Tibial nerve (tissue), 4 donors: ENCODE measurements at places on chromosomes 1 and 21. TPM values are rescaled to one million over a fixed set of nuclear protein-coding genes. Genes with fewer than 3 reads are reported as not detected.

GRCh38 chr1:23745515-23745914 is 2.2 kb downstream of the ELOA start:
- no peak for DNase-seq

DNA sequence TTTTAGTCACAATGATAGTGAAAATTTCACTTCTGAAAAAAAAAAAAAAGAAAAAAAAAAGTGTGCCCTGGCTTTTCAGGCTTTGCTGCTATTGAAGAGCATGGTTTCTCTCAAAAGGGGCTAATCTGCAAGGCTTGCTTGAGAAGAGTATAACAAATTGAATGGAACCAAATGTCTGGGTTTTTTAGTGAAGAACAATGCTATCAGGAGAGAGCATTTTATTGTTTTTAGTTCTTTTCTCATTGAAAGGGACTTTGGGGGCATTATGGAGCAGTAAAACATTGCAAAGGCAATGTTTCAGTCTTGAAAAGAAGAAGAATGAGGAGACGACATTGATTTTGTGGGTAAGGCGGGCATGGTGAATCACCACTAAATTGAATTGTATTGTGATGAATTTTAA is 28.2 kb downstream of the VCAM1 start:
- no peak for DNase-seq

DNA sequence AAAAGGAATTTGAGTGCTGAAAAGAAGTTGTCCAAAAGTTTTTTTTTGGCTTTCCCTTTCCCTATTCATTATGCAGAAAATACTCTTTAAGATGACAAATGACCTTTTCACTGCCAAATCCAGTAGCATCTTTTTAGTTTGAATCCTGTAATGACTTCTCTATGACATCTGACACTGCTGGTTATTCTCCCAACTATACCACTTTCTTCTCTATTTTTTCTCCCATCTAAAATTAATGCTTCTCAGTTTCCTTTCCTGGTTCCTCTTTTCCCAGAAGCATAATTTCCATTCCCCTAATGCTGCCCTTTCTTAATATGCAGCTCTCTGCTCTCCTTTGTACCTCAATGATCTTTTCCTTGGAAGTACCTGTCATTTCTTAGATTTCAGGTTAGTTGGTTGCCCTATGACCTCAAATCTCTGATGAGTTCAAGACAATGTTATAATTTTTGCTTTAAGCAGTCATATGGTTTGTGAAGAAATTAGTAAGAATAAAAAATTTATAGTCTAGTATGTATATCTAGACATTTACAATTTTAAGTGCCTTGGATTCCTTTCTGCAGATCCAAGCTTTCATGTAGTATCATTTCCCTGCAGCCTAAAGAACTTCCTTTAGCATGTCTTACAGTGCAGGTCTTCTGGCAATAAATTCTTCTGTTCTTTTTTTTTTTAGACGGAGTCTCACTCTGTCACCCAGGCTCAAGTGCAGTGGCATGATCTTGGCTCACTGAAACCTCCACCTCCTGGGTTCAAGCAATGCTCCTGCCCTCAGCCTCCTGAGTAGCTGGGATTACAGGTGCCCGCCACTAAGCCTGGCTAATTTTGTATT is 150.8 kb downstream of the CDC42BPA start:
- no peak for DNase-seq

- no peak for DNase-seq
These were observed 151.2 kb downstream of the PIGK start for GRCh38 chr1:77068013-77068412.

DNA sequence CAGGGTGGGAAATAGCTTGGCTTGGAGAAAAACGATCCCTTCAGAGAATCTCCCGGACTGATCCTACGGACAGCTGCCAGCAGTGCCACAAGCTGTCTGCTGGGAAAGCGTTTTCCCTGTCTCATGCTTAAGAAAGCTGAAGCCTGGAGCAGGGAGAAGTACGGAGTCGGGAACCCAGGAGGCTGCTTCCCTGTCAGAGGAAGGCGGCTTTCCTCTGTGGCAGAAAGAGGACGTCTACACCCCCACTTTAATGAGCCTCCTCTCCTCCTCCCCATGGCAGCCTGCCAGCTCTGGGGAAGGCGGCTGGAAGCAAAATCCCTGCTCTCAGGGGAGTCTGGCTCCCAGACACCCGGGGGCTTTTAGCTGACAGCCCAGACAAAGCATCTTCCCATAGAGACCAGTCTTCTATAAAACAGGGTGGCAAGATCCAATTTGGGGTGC is 7.3 kb downstream of the KIF21B start:
- no peak for DNase-seq

GRCh38 chr21:43347461-43348169 is 79.3 kb downstream of the SIK1 start:
- DNase-seq, result no peak

DNA sequence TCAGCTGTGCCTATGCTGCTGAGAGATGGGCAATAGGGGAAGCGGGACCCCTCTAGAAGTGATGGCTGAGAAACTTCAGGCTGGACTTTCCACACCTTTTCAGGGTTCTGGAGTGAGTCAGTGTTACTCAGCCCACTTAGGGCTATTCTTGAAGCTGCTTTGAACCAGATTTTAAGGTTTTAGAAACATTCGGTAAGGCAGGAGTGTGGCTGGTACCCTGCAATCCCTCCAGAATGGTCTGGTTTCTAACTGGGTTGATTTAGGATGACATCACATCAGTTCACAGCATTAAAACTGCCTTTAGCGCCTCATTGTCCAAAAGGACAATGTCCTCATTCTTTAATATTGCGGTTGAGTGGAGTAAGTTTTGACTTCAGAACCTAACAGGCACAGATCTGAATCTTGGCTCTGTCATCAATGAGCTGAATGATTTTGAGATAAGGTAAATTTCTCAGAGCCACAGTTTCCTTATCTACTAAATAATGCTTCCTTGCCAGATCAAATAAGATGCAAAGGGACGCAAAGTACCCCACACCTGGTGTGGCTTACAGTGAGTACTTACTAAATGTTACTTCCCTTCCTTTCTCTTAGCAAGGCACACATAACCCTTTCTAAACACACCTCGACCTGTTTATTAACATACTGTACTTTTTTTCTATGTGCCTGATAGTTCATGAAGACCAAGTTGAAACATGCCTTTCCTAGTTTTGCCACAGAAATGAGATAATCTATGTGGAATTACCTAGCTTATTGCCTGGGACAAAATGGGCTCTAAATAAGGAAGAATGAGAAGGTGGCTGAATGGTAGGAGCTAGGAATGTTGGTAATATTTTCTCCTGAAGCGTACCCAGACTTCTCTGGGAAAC is 209.8 kb downstream of the ROR1 start:
- no peak for DNase-seq

GRCh38 chr1:97093741-97094140 is 372.2 kb downstream of the PTBP2 start:
- DNase-seq, result no peak

- no peak for DNase-seq
These were observed 972 bp upstream of the KDM4A start for GRCh38 chr1:43648876-43649477.

- no peak for DNase-seq
These were observed 2.5 kb upstream of the SLC25A44 start for GRCh38 chr1:156191292-156191964.

GRCh38 chr1:115412286-115412685 is 74.2 kb upstream of the NGF start:
- no peak for DNase-seq

DNA sequence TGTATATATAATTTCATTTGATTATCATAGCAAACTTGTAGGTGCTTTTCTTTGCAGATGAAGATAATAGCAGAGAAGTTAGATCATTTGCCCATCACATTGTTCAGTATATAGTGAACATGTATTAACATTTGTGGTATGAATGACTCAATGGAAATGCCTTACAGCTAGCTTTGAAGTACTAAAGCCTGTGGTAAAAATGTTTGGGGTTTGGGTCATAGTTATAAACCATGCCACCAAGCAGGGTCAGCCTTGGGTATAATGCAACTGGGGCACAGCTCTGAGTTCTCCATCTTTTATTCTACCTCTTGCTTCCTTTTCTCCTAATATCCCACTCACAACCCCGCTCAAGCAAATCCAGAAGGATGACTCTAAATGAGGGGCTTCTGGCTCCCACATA is 141.6 kb downstream of the KCNT2 start:
- DNase-seq, result no peak

DNA sequence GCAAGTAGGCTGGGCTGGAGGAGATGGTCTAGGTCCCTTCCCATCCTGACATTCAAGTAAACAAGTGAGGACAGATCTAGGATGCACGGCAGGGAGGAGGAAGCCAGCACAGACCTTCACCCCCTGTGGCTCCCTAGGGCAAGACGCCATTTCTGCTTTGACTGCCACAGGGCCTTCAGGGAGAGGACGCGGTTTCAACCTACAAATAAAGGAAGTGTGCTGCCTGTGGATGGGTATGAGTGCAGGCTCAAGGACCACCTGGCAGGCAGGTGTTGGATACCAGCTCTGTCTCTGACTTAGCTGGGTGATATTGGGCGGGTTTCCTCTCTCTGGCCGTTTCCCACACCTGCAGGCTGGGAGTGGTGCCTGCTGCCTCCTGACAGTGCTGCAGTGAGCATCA is 16.2 kb downstream of the SLC2A1 start:
- DNase-seq, result no peak

DNA sequence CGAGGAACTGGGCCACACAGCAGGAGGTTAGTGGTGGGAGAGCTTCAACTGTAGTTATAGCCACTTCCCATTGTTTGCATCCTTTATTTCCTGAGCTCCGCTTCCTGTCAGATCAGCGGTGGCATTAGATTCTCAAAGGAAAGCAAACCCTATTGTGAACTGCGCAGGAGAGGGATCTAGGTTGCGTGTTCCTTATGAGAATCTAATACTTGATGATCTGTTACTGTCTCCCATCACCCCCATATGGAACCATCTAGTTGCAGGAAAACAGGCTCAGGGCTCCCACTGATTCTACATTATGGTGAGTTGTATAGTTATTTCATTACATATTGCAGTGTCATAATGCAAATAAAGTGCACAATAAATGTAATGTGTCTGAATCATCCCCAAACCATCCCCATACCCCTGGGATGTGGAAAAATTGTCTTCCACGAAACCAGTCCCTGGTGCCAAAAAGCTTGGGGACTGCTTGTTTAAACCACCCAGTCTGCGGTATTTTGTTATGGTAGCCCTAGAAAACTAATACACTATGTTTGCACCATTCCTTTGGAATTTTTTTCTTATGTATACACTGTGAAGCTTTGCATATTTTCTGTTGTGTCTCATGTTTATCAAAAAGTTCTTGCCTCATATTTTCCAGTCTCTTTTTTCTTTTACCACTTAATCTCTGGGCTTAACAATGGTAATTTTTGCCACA is 136.6 kb upstream of the IVNS1ABP start:
- DNase-seq, result no peak

GRCh38 chr1:44485229-44485933 is 80.3 kb downstream of the RNF220 start:
- no peak for DNase-seq

- DNase-seq, result no peak
These were observed 759.8 kb downstream of the ADGRL2 start for GRCh38 chr1:82560566-82560965.

DNA sequence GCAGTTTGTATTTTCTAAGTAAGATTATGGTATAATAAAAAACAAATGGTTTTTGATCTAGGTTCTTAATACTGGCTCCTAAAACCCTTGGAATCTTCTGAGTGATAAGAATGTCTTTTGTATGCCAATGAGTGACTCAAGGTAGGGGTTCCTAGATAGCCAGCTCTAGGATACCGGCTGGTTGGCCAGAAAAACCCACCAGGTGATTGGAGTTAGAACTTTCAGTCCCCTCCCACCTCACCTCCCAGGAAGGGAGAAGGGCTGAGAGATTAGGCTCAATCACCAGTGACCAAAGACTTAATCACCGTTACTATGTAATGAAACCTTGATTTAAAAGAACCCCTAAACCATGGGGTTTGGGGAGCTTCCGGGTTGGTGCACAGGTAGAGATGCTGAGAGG is 8.7 kb upstream of the BRDT start:
- DNase-seq, result no peak

GRCh38 chr21:16058896-16059295 is 329.1 kb downstream of the USP25 start:
- no peak for DNase-seq

GRCh38 chr1:51237351-51238033 is 1.4 kb downstream of the RNF11 start:
- no peak for DNase-seq

DNA sequence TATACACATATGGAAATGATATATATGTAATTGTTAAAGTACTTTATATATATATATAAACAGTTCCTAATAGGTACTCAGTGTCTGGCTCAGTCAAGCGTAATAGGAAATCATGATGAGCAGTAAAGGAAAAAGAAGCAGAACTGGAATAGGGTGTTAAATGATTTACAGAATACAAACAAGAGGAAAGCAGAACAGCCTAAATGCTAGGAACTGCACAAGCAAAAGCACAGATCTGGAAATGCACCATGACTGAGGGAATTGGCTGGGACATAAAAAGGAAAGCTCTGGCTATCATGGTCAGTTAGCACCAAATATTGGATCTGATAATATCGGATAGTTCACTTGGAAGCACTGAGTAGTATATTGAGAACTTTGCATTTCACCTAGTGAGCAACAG is 51.8 kb downstream of the SLC44A5 start:
- DNase-seq, result no peak

GRCh38 chr1:222525951-222526350 is 22.0 kb downstream of the HHIPL2 start:
- DNase-seq, result no peak

GRCh38 chr1:55970526-55971110 is 608.7 kb downstream of the PLPP3 start:
- DNase-seq, result no peak

- DNase-seq, result no peak
These were observed 53.9 kb upstream of the AKT3 start for GRCh38 chr1:243903895-243904294.

- peak; percentile 98 for DNase-seq
These were observed 10.7 kb downstream of the OPTC start for GRCh38 chr1:203504400-203505250.

DNA sequence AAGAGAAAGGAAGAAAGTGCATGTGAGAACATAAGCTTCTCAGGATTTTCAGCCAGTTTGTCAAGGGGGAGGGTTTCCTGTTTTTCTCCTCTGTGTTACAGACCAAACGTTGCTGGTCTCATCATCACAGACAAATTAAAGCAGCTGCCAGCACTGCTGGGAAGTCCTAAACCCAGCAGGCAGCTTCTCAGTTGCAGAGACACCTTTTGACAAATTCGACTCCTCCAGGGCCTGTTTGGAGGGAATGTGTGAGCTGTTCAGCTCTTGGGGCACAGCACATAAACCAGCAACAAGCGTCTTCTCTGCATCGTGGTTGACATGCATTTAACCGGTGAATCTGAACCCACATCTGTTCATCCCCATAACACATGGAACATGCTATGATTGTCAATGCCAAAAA is 454.6 kb upstream of the RUNX1 start:
- peak; percentile 16 for DNase-seq

The FCGR3A gene
- 27.6 TPM for total RNA-seq

The ANKRD34A gene
- 0.87 TPM for total RNA-seq

The CD1D gene
- 0.63 TPM for total RNA-seq

The TSTD1 gene
- 15.7 TPM for total RNA-seq

The NTMT2 gene
- total RNA-seq, result not detected

The VCAM1 gene
- 8.0 TPM for total RNA-seq

The HPCAL4 gene
- not detected for total RNA-seq

The VWA5B1 gene
- not detected for total RNA-seq

The PIK3R3 gene
- 22.2 TPM for total RNA-seq

The KRTAP19-1 gene
- total RNA-seq, result not detected

The LCE2A gene
- not detected for total RNA-seq

The RGS2 gene
- 15.0 TPM for total RNA-seq

The LCE2C gene
- total RNA-seq, result not detected

The SH2D1B gene
- total RNA-seq, result not detected

The BRINP3 gene
- total RNA-seq, result not detected

The CFHR4 gene
- total RNA-seq, result 1.8 TPM
